ENCODE measurements at places on chromosomes 7 and 10. TPM values are rescaled to one million over a fixed set of nuclear protein-coding genes. Genes with fewer than 3 reads are reported as not detected.

DNA sequence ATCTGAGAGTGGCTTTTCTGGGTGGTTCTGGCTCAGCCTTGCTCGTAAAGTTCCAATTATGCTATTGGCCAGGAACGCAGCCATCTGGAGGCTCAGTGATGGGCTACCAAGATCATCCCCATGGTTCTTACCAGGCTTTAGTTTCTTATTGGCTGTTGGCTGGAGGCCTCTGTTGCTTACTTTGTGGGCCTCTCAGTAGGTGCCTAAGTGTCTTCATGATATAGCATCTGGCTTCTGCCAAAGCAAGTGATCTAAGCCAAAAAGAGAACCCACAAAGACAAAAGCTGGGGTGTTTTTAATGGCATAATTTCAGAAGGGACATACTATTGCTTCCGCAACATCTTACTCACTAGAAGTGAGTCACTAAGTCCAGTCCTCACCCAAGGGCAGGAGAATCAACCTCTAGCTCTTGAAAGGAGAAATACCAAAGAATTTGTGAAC is 132.0 kb upstream of the MDFIC start:
- DNase-seq = no peak

- DNase-seq = peak; percentile 41
Observed at GRCh38 chr10:83680470-83680891, 458.8 kb upstream of the GHITM start.

GRCh38 chr7:19617901-19618300 is 90.9 kb downstream of the POLR1F start:
- DNase-seq = no peak

- DNase-seq = no peak
Observed at GRCh38 chr7:1059200-1060091, 15.1 kb downstream of the GPR146 start.

GRCh38 chr10:114767101-114767985 is 54.2 kb upstream of the FHIP2A start:
- no peak for DNase-seq

MMD2 gene
- total RNA-seq = not detected

All from natural killer cell (primary cell).